ENCODE measurements at places on chromosomes 16 and 17. TPM values are rescaled to one million over a fixed set of nuclear protein-coding genes. Genes with fewer than 3 reads are reported as not detected.

DNA sequence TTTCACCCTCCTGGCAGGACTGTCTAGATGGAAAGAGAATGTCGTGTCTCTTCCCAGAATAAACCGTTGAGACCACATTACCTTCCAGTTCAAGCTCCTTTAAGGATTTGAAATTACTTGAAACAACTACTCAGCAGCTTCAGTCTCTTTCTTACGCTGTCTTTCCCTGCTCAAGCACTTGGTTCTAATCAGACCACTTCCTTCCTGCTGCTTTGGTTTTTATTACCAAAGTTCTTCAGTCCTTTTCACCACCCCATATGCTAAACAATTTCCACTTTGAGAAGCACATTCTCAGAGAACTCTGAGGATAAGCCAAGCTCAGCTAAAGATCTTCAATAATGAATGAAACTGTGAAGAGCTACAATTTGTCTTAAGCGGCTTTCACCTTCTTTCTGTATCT is 105.4 kb downstream of the STX8 start:
- no peak for DNase-seq

- peak; percentile 57 for DNase-seq
Observed at GRCh38 chr16:51556694-51557340, 405.7 kb upstream of the SALL1 start.

GRCh38 chr17:8056232-8056975 is 17.5 kb downstream of the ALOX15B start:
- DNase-seq, result no peak

DNA sequence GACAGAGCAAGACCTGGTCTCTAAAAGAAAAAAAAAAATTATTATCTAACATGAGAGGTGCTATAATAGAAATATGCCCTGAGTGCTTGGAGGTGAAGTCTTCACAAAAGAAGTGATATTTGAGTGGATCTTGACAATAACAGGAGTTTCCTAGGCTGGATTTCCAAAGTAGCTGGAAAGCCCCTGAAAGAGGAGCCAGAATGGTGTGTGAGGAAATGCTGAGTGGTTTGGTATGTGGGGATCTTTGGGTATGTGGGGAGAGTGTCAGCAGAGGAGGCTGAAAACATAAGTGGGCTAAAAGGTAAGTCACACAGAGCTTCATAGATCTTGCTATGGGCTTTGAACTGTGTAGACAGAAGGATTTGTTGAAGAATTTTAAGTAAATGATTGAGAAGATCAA is 100.1 kb downstream of the YPEL2 start:
- DNase-seq, result no peak

The RAMP2 gene
- 93.9 TPM for polyA plus RNA-seq

GRCh38 chr17:7560172-7561027 is 1.3 kb upstream of the SENP3 start:
- no peak for DNase-seq

GRCh38 chr17:60356940-60357339 is 35.0 kb downstream of the USP32 start:
- DNase-seq, result no peak

Measured in muscle of arm (tissue), 14 donors.